ENCODE measurements at places on chromosomes 3 and 15.

DNA sequence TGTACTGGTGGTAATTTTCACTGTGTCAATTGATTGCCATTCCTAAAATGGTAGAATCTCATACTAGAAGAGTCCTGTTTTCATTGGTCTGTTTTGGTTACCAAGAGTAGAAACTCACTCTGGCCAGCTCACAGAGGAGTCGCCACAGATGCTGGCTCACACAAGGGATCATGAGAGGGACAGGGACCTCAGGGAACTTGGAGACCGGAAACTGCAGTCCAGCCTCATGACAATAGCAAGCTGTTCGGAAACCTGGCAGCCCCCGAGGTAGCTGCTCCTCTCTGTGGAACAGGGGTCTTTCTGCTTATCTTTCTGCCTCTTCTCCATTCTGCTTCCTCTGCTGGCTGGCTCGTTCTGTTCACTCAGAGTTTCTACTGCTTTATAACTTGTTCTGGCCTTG lies 192.9 kb downstream of the PLCL2 start:
- DNase-seq: no peak

- DNase-seq: no peak
These were observed 45.7 kb downstream of the TCF12 start for GRCh38 chr15:56964182-56964581.

DNA sequence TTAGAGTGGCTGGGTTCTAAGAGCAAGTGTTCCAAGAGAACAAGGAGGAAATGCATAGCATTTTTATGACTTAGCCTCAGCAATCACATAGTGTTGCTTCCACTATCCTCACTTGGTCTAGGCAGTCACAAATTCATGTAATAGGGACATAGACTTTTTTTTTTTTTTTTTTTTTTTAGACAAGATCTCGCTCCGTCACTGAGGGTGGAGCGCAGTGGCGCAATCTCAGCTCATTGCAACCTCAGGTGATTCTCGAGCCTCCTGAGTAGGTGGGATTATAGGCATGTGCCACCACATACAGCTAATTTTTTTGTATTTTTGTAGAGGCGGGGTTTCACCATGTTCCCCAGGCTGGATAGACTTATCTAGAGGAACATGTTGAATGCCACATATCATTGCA lies 4.7 kb upstream of the GNB4 start:
- DNase-seq: no peak

DNA sequence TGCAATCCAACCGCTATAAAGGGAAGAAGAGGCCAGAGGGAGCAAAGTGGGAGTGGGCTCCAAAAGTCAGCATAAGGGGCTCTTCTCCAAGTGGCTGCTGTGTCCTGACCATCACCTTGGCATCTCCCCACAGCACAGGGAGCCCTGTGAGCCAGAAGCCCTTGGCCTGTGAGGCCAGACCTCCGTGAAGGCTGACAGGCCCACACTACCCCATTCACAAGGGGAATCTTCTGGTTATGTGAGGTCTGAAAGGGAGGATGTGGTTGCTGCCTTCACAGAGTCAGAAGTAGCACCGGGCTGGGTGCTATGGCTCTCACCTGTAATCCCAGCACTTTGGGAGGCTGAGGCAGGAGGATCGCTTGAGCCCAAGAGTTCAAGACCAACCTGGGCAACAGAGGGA lies 2.6 kb upstream of the ULK3 start:
- DNase-seq: no peak

- no peak for DNase-seq
These were observed 51.1 kb upstream of the CHD2 start for GRCh38 chr15:92848852-92849598.

- DNase-seq: no peak
These were observed 657.1 kb downstream of the GRM7 start for GRCh38 chr3:7518026-7518425.

DNA sequence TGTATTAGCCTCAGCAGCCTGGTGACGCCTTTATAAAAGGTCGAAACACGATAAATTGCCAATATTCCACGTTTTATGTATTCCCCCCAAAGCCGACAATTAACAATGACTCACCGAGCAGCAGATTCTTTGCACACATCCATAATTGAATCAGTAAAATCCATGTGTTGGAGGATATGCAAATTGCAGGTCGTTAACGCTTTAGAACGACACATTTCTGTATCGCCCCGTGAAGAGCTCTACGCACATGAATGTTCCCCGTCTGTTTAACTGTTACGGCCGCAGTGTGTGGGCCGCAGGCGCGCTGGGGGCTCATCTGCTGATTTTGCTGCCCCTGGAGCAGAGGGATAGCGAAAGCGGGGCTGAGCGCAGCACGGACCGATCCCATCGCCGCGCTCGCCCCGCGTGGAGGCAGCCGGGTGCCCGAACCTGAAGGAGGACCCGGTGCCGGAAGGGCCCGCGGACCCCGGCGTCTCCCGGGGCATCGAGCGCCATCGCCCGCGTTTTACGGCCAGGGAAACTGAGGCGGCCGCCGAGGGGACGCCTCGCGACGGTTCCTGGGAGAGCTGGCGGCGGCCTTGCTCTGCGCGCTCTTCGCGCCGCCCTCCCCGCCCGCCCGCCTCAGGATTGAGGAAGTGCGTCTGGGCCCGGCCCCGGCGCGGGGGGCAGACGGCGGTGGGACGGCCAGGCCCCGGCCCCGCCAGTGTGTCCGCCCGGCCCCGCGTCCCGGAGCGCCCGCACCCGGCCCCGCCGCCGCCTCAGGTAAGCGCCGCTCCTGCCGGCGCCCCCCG lies at the start of gene LRRK1:
Gene LRRK1 (plus strand): TSS at position 668 of the 791 bp plus-strand sequence. CDS start 5,276 bp downstream, outside the sequence.
- DNase-seq: peak; percentile 62

DNA sequence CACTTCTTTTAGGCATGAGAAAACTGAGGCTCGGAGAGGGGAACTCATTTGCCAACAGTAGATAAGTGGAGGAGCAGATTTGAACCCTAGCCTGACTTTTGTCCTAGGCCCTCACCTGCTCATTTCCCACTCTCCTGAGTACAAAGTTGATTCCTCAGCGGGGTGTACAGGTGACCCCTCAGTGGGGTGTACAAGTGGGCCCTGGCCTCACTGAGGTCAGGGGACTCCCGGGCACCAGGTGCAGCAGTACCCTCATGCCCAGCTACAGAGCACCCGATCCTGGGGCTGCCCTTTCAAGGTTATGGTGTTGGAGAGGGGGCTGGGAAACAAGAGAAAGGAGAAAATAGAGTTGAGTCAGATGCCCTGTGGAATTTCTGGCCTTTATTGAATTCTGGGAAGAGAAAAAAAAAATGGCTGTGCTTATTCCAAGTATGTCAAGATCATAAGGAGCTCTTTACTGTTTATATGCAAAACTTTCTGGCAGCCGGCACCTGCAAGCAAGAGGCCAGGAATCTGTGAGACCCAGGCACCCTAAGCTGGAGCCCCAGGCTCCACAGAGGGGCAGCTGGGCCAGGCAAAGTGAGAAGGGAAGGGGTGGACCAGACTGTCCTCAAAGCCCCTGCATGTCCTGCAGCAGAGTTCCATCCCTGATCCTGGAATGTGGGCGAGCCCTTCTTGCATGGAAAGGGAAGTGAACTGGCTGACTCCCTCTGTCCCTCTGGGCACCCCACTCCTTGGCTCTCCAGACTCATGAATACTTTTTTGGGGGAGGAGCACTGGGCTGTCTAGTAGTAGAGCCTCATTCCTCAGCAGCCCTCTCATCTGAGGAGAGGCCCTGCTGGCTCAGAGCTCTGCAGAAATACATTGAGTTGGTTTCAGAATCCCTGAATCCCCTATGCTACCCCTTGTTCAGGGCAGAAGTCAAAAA lies 43.1 kb downstream of the AMOTL2 start:
- DNase-seq: no peak

GRCh38 chr3:135125171-135125801 lies 330.2 kb downstream of the EPHB1 start:
- peak; percentile 23 for DNase-seq

GRCh38 chr15:24955531-24955921 lies 739 bp downstream of the SNRPN start:
- no peak for DNase-seq

All from LoVo (cell line).